HT1080 (cell line): ENCODE measurements at places on chromosomes 13 and 19.
A peak's percentile ranks its signal among the peaks of the same experiment; 100 is the strongest.

DNA sequence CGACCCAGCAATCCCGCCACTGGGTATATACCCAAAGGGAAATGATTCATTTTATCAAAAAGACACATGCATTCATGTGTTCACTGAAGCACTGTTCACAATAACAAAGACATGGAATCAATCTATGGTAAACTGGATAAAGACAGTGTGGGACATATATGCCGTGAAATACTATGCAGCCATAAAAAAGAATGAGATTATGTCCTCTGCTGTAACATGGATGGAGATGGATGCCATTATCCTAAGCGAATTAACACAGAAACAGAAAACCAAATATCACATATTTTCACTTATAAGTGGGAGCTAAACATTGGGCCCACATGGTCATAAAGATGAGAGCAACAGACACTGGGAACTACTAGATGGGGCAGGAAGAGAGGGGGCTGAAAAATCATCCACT, 345.0 kb downstream of the UQCRFS1 start:
- no peak for DNase-seq

- DNase-seq, result peak; percentile 59
Measured at GRCh38 chr13:107650081-107650701, 565.1 kb downstream of the LIG4 start.

DNA sequence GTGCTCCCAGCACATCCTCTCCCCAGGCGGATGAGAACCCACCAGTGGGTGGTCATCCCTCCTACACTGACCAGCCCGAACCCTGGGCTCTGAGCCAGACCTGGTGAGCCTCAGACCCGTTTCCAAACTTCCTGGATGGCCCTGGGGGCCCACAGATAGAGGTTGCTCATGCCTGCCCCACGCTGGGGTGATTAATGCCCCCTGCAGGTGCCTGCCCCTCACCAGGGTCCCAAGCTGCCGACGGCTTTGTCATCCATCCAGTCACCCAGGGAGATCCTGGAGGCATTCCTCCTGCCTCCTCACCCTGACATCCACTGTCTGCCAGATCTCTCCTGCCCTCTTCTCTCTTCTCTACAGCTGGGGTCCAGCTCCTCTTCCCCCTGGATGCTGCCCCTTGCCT, 28.4 kb upstream of the PLA2G4C start:
- no peak for DNase-seq

GRCh38 chr13:75139291-75139690, 342.7 kb downstream of the TBC1D4 start:
- DNase-seq, result no peak

DNA sequence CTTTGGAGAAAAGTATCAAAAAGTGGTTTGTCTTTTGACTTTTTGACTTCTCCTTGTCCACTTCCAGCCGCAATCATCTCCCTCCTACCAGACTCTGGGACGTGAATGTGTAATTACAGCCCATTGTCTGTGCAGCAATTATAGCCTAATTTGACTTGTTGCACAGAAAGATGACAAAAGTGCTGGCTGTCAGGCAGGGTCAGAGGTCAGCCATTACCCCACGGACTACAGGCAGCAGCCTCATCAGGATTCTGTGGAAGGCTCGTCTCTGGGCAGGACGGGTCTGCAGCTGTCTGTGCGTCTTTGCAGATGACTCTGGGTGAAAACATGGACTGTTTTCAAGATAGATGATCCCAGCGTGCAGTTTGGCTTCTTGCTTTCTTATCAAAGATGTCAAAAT, 102.2 kb upstream of the EDNRB start:
- DNase-seq, result no peak
